SW 1271 (cell line): ENCODE measurements at places on chromosomes 1 and 21.

DNA sequence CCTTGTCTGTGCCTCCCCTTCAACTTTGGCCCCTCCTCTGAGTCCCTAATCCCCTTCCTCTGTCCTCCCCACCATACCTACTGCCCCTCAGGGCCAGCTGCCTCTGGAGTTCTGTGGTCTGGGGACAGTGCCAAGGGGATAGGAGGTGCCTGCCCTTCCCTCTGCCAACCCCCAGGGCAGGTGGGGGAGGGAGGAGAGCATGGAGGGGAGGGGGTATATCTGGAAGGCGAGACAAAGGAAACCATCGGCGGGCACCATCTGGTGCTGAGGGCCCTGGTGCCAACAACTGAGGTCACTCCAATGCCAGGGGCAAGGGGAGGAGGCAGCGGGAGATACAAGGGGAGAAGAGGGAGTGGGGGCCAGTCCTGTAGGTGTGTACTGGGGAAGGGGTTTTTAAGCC is 9.6 kb downstream of the RAB25 start:
- DNase-seq: no peak

- no peak for DNase-seq
These were observed 59.9 kb downstream of the WNT9A start for GRCh38 chr1:227887697-227888403.

GRCh38 chr1:91864017-91864700 is 21.8 kb downstream of the TGFBR3 start:
- DNase-seq: no peak

DNA sequence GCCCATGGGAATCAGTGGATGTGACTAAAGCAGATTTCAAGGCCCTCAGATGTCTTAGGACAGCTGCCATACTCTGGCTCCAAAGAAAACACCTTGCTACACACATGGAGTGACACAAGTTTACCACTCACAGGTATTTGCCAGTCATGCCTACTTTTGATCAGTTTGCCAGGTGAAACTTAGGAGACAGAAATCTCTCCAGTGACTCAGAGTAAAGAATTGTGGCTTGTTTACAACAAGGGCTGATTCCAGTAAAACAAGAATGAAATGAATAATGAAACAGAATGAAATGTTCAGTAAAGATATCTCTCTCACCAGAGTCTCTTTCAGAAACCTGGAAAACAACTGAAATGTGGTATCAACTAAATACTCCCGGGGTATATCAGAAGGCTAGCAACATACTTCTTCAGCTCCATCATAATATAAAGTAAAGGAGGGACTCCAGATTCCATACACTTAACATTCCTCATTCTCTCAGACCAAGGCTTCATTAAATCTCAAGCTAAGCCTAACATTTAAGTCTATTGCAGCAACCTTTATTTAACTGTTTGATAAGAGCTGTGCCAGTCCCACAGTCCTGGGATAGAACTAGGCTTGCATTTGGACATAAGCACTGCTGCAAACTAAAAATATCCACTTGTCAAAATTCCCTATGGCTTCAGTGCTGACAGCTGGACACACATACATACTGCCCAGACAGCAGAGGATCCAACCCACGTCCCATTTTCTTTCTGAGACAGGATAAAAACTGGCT is 143.3 kb downstream of the SIPA1L2 start:
- DNase-seq: no peak

- no peak for DNase-seq
These were observed 35.7 kb downstream of the TNFRSF8 start for GRCh38 chr1:12098786-12099185.

DNA sequence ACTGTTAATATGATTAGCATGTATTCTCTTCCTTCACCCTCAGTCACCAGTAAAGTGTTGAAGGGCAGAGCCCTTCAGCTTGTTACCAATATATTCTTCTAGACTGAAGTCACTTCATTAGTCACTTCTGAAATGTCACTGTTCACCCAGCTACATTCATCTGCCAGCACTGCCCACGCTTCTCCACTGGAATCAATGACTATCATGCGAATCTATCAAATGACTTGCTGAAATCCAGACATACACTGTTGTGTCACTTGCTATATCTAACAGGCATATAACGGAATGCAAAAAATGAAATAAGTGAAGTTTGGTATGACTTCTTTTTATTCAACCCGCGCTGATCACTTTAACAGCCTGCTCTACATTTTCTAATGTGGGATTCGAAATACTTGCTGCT is 16.1 kb downstream of the FH start:
- no peak for DNase-seq

DNA sequence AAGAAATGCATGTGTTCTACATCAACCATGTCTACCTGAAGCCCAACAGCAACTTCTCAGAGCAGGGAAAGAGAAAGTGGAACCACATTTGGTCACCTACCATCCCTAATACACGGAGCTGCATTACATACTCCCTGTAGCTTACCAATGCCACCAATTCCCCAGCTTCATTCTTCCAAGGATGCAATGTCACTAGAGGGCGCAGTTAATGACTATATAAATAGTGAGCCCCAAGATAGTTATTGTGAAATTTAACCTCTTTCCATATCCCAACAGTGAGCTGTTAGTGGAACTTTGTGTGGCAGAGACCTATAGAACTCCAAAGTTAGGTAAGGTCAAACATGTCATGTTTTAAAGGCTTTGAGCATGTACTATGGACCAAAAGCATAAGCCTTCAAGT is 618.3 kb downstream of the SMYD3 start:
- DNase-seq: no peak

- no peak for DNase-seq
These were observed 32.0 kb upstream of the CD2 start for GRCh38 chr1:116722016-116722838.

GRCh38 chr1:240092301-240093119 is 827 bp downstream of the FMN2 start:
- no peak for DNase-seq

DNA sequence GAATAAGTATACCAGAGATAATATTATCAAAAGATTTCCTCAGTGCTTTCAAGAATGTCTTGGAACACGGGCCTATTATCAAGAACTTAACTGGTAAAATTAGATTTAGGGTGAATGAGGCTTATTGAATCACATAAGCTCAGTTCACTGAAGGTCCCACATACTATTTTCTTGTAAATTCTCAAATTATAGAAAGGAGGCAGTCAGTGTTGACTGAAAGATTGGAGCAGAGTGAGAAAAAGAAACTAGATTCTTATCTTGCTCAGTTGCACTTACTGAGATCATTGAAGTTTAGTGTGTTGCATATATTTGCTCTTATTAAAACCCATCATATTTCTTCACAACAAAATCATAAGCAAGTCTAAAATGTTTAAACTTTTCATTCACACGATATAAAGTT is 3.9 kb upstream of the RGS1 start:
- no peak for DNase-seq

DNA sequence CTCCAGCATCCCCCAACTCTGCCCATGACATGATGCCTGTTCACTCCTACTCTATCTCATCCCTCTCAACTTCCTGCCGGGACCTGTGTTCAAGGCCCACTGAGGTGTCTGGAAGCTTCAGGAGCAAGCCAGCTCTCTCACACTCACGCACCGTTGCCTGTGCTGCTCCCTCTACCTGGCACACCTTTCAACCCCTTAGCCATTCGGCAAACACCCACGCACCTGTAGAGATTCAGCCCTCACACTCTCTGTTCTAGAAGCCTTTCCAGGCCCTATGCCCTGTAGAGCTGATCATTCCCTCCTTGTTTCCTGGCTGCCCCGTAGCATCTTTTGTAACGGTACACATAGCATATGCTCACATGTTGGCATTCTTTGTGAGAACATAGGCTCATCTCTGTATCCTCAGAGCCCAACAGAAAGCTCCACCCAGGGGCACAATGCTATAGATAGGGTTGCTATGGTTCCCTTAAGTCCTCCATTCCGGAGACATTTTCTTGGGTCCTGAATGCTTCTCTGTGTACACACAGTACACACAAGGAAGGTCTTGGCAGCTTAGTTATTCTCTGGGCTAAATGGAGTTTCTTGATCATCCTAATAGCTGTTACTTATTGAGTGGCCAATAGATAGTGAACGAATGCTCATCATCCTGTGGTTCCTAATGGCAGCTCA is 1.3 kb downstream of the C8B start:
- DNase-seq: no peak

GRCh38 chr1:230271300-230272035 is 154.7 kb downstream of the PGBD5 start:
- DNase-seq: no peak

DNA sequence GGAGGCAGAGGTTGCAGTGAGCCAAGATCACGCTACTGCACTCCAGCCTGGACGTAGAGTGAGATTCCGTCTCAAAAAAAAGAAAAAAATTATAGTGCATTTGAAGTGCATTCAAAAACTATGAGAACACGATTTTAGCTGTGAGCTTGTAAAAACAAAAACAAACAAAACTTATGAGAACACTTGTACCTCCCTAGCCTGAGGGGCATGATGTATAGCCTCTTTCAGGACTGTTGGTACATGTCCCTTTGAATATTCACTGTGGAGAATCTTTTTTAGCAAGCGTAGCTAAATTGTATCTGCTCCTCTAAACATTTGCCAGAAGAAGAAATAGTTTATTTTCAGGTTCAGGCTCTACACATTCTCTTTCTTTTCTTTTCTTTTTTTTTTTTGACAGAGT is 9.5 kb upstream of the DEGS1 start:
- no peak for DNase-seq

GRCh38 chr21:41794600-41794999 is 27.7 kb upstream of the RIPK4 start:
- no peak for DNase-seq

DNA sequence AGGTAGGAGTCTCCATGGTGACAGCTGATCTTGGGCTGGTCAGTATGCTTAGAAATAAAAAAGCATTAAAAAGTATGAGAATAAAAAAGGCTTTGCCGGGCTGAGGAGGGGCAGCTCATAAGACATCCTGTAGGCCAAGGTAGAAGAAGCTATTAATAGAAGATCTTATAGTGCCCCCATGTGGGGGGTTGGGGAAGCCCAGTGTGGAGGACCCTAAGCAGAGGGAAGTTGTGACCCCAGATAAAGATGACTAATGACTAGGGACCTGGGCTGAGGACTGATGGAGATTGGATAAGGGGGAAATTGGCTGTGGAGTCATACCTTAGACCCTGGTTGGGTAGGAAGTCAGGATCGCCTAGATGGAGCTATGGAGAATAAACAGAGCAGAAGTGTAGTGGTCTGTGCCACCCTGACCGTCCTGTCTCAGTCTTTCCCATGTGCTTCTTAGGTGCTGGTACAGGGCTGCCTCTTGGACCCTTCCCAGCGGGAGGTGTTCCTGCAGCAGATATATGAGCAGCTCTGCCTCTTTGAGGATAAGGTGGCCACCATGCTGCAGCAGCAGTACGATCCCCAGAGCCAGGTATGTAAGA is 25.0 kb downstream of the SZT2 start:
- DNase-seq: peak; percentile 37

DNA sequence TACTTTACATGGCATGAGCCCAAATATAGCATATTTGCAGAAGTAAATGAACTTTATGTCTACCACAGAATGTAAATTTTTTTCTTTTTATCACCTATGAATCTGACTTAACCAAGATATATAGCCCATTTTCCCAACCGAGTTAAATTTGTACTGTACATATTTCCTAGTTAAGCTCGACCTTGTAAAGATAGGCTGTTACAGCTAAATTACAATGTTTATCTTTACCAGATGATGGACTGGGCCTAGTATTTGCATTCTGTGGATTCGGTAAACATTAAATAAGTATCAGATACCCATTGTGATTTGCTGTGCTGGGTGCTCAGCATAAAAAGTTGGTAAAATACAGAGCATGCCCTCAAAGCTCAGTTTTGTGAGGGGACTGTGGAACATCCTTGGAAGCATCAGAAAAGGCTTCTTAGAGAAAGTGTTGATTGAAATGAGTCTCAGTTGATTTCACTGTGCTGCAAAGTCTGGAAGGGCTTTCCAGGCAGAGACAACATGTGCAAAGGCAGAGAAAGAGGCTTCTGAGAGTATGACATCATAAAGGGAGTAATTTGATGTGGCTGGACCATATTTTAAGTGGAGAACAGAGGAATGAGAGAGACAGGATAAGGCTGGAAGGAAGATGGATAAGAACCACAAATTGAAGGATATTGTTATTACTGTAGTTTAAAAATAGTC is 27.4 kb downstream of the MORC3 start:
- no peak for DNase-seq

DNA sequence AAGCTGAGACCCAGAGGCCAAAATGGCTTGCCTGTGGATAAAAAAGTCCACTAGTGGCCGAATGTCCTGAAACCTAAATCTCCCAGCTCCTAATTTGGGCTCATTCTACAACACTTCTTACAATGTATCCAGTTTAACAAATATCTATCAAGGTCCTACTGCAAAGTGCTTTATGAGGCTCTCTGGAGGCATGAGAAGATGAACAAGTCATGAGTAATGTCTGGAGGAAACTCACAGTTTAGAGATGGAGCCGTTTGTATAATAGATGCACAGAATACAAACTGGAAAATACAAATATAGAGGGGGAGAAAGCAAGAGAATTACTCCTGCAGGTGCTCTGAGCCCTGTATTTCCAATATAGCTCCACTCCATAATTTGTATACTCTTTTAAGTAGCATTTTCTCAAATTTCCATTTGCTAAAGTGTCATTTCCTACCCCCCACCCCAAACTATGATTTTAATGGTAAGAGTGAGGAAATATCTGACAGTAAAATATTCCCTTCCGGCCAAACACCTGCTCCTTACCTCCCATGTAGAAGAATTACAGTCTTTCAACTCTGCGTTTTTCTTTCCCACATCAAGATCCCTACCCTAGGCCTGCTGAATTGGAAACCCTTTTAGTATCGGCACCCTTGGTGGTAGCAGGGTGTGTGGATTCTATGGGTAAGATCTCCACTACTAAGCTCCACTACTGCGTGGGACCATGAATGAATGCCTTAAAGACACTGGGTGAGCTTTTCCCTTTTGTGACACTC is 3.3 kb upstream of the ADAMTS5 start:
- DNase-seq: no peak

DNA sequence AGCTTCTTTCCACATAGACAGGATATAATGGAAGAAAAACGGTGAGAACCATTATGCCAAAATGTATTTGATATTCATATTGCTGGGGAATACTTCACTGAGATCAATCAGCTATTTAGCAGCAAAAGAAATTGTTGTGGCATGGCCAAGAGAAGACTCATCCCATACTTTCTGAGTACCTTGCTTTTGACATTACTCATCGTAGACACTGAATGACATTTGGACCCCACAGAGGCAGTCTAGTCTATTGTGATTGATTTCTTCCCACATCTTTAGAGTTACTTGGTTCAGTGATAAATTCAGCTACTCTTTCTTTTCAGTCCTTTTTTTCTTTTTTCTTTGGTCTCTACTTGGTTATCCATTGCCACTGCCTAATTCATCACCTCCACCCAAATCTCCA is 22.1 kb downstream of the ATP1B1 start:
- no peak for DNase-seq
